ENCODE measurements at places on chromosomes 5 and 9.

DNA sequence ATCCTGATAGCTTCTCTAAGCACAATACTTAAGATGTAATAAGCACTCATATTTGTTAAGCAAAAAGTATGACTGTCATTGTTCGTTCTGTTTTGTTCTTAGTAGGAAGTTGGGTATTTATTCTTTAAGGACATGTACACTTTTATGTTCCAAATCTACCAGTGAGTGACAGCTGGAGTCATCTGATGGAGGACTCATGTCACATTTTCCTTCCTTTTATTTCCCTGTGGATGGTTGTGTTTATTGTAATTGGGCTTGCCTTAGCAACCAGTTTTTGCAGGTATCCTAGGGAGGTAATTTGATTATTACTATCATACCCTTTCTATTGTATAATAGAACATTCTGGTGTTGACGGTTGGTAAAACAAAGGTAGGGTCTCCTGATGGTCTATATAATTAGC lies 145.7 kb downstream of the ZSWIM6 start:
- peaks cover 15% of the 10 kb centered on the region for H3K36me3 ChIP-seq
- no peak for DNase-seq
- peaks cover 24% of the 10 kb centered on the region for H3K4me1 ChIP-seq
- no peak overlapping the region for H3K4me3 ChIP-seq
- no peak overlapping the region for H3K27ac ChIP-seq
- H3K27me3 ChIP-seq: no peaks in the 10 kb centered on the region

DNA sequence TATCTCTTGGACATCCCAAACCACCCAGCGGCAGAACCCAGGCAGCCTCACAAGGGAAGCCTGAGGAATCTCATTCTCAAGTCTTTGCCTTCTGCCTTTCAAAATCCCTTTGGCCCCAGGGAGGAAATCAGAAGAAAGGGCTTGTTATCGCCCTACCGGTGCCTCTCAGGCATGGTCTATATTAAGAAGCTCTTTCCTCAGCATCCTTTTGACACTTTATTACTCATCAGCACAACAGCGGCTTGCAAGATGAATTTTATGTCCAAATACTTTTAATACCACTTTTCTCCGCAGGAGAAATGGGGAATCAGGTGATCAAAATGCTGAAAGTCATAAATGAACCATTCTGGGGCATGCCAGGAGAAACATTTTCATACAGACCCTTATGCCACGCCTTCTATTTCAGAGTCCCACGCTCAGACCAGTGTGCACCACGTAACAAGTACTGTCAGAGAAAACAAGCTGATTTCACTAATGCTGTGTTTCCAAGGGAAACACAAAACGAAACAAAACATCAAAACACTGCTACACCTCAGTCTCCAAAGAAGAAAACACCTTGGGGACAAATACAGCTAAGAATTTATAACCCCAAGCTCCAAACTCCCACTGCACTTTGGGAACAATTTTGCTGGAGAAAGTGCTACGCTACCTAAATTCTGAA lies 30.0 kb downstream of the RAPGEF1 start:
- no peak overlapping the region for H3K27ac ChIP-seq
- peaks cover 41% of the 10 kb centered on the region for H3K4me1 ChIP-seq
- H3K27me3 ChIP-seq: no peaks in the 10 kb centered on the region
- DNase-seq: no peak

- no peaks in the 10 kb centered on the region for H3K36me3 ChIP-seq
- DNase-seq: no peak
- no peaks in the 10 kb centered on the region for H3K27me3 ChIP-seq
- peaks cover 12% of the 10 kb centered on the region for H3K4me1 ChIP-seq
- no peak overlapping the region for H3K27ac ChIP-seq
Measured at GRCh38 chr9:3824581-3824980, 298.8 kb upstream of the RFX3 start.

DNA sequence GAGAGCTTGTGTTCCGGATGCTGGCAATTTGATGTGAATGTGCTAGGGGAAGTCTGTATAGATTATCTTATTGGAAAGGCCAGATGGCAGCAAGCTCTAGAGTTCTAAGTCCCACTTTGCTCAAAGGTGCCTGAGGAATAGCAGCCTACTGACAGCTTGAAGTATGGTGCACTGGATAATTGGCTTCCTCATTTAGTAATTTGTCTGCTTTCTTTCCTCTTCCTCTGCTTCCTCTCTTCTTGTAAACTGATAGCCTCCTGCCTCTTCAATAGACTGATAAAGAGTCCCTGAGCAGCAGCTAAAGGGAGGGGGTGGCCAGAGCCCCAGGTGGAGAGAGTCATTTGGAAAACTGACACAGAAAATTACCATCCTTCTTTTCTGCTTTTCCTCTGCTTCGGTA lies 177.3 kb downstream of the FGF1 start:
- no peak for DNase-seq
- H3K27ac ChIP-seq: peak overlapping the region; percentile 23
- no peaks in the 10 kb centered on the region for H3K36me3 ChIP-seq
- peaks cover 50% of the 10 kb centered on the region for H3K4me1 ChIP-seq

Data from neural crest cell (in vitro differentiated cells).